ENCODE measurements at places on chromosomes 16 and 17.

DNA sequence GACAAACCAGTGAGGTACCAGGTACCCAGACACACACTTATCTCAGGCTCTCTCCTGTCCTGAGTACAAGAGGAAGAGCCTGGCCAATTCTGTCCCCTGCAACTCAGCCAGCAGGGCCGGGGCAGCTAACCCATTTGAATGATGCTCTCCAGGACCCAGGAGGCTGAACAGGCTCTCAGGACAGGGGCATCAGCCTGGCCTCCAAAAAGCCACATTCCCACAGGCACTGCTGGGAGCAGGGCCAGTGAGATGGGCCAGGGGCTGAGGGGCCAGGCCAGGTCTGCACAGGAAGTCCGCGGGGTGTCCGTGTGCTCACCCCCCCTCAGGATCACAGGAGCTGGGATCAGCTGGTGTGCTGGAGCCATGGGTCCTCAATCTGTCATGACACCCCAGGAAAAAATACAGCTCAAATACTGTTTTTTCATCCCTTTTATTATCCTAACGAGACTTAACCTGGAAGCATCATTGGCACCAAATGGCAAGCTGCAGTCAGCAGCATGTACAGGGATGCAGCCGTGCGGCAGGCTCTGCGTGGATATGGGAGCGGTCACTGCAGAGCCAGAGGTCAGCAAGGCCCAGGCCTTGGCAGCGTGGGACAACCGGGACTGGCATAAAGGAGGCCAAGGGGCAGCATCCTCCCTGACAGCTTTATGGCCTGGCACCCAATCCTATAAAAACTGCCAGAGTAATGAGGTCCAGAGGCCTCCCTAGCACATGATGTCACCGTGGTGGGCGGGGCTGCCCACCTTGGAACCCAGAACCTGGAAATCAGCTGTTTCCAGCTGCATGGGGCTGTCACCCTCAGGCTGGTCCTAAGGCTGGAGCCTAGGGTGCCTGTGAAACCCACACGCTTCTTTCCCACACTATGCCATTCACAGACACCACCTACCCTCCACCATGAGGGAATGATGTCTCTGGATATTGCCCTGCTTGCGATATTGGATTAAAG is 276.7 kb downstream of the C16orf95 start:
- no peak for DNase-seq

DNA sequence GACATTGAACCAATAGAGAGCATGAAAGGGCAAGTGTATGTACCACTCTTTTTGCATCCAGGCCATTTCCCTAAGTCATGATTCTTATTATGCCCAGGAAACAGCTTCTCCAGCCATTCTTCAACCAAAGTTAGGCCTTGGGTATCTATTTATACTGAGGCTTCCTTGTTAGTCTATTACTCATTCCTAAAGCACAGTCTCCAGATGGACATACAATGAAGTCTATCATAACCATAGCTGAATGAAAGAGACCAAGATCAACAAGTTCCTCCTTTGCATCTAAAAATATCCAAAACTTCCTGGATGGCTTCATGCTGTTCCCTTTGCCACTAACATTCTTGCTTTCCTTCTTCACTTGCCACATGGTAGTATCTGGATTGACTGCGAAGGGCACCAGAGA is 265.9 kb downstream of the CDH8 start:
- DNase-seq: no peak

- no peak for DNase-seq
Measured at GRCh38 chr16:16833165-16833564, 454.2 kb downstream of the NPIPA7 start.

- DNase-seq: no peak
Measured at GRCh38 chr16:49092704-49093103, 188.9 kb downstream of the CBLN1 start.

DNA sequence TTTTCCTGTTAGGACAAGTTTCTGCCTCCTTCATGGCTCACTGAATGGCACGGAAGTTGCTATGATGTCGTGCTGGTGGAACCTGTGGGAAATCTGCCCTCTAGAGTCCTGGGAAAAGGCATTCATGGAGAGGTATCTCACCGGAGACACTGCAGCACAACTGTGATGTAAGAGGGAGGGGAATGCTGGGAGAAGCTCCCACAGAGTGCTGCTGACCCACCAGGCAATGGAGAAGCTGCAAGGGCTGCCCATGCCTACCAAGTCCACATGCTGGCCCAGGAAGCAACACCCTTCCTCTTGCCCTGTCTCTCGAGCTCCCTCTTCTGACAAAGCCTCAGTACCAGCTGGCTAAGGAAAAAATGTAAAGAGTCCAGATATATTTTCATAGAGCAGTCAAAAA is 45.2 kb upstream of the SLC5A11 start:
- DNase-seq: peak; percentile 3

DNA sequence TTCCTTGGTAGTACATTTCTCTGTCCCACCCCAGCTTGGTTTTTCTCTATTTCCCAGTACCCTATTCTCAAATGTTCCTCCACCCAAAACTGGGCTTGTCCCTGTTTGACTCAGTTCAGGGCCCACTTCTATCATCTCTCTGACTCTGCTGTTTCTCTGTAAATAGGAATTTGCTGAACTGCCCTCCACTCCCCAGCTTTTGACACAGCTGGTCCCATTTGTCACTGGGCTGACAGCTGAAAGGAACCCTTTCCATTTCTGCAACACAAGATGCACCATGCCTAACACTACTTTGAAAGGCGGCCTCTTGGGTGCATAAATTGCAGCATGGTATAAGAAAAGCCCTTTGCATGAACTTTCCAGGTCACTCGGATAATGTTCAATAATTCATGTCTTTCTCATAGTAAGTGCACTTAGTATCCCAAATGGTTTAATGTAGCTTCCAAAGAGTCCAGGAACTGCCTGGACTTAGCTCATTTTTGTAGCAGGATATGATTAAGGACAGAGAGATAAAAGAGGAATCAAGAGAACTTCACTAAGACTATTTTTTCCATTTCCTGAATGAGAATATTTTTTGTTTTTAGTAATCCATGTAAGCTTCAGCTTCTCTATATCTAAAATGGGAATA is 256.7 kb downstream of the CDH11 start:
- no peak for DNase-seq

- DNase-seq: no peak
Measured at GRCh38 chr16:19853132-19853741, 31.4 kb downstream of the GPRC5B start.

- no peak for DNase-seq
Measured at GRCh38 chr17:69358688-69359596, 32.0 kb upstream of the ABCA5 start.

DNA sequence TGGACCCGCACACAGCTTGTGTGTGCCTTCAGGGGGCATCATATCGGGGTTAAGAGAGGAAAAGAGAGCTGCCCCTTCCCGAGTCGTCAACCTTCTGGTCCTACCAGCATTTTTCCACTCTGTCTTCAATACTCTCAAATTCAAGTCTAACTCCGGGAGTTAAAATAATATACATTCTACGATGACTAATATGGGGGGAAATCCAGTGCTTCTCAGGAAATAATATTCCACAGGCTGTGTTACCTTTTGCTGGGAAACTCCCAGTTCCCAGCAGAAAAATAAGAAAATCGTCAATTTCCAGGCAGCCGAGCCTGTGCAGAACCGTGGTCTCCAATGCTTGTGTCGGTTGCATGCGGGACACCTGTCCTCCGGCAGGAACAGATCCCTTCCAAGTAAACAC is 105.0 kb upstream of the FOXF1 start:
- DNase-seq: no peak

GRCh38 chr17:18226284-18226945 is 980 bp downstream of the LLGL1 start:
- DNase-seq: no peak

DNA sequence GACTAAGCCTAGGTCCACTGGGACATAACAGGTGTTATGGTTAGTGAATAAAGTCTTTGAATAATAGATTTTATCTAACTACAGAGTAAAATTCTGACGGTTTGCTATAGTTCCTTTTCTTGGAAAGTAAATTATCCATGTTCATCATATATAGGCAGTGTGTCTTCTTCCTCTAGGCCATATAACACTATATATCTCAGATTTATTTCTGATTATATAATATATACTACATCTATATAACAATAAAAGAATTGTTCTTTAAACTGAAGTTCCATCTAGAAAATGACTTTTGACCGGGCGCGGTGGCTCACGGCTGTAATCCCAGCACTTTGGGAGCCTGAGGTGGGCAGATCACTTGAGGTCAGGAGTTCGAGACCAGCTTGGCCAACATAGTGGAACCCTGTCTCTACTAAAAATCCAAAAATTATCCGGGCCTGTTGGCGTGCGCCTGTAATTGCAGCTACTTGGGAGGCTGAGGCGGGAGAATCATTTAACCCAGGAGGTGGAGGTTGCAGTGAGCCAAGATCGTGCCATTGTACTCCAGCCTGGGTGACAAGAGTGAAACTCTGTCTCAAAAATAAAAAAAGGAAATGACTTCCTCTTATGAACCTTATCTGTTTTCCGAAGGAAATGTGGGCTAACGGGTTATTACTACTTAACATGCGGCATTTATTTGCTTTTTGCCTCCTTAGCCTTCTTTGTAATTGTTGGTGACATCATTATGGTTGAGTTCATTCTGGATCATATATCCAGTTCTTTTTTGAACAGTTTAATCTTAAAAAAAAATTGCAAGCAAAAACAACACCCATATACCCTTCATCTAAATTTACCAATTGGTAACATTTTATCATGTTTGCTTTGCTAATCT is 29.2 kb downstream of the NOL11 start:
- no peak for DNase-seq

- no peak for DNase-seq
Measured at GRCh38 chr16:71406724-71407123, 35.1 kb downstream of the TLE7 start.

- peak; percentile 66 for DNase-seq
Measured at GRCh38 chr16:89358030-89359005, 132.0 kb downstream of the ANKRD11 start.

GRCh38 chr17:63647936-63648335 is 25.7 kb downstream of the MAP3K3 start:
- DNase-seq: no peak

DNA sequence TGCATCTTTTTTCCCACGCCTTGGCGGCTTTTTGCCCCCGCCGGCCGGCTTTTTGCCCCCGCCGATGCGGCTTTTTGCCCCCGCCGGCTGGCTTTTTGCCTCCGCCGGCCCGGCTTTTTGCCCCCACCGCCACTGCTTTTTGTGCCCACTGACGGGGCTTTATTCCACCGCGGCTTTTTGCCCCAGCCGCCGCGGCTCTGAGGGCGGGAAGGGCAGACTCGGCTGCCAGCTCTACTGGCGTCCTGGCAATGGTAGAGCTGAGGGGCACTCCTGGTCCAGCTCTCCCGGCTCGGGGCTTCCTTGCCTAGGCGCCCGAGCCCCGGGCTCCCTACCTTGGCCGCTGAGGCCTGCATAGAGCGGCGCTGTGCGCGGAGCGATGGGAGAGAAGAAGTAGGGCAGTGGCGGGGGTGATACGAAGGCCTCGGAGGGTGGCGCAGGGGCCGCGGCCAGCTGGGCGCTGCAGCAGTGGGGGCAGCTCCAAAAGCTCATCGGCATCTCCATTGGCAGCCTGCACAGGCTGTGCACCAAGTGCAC is 591.4 kb downstream of the TP53TG3F start:
- no peak for DNase-seq

- DNase-seq: no peak
Measured at GRCh38 chr16:49749816-49750215, 106.1 kb downstream of the ZNF423 start.

GRCh38 chr16:13049688-13050087 is 148.3 kb downstream of the SHISA9 start:
- DNase-seq: no peak

- DNase-seq: no peak
Measured at GRCh38 chr17:43664096-43664495, 2.4 kb upstream of the MEOX1 start.

GRCh38 chr16:81809567-81809966 is 30.5 kb downstream of the PLCG2 start:
- DNase-seq: no peak

GRCh38 chr16:71542377-71542776 is 16.2 kb downstream of the CHST4 start:
- DNase-seq: peak; percentile 70

DNA sequence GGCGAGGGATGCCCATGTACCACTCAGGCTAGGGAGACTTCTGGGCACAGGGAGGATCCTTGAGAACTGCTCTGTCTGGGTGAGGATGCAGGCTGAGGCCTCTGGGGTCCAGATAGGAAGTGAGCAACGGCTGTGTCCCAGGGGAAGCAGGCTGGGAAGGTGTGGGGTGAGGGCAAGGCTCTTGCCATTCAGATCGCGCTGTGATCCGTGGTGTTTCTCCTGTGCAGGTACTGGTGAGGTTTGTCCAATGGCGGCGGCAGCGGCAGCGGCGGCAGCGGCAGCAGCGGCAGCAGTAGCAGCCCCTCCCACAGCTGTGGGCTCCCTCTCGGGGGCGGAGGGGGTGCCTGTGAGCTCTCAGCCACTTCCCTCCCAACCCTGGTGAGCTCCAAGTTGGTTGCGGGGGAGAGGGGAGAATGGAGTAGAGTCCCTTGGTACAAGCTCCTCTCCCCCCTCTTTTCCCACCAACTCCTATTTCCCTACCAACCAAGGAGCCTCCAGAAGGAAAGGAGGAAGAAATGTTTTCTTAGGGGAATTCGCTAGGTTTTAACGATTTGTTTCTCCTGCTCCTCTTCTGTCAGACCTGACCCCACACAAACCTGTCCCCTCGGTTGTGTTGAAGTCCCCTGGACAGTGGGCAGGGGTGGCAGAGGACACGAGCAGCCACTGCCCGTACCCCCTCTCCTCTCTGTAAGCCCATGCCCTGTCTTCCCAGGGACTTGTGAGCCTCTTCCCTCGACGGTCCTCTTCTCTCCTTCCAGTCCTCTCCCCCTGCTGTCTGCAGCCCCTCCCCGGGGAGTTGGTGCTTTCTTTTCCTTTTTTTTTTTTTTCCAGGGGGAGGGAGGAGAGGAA is 1.9 kb upstream of the PRRT2 start:
- no peak for DNase-seq

DNA sequence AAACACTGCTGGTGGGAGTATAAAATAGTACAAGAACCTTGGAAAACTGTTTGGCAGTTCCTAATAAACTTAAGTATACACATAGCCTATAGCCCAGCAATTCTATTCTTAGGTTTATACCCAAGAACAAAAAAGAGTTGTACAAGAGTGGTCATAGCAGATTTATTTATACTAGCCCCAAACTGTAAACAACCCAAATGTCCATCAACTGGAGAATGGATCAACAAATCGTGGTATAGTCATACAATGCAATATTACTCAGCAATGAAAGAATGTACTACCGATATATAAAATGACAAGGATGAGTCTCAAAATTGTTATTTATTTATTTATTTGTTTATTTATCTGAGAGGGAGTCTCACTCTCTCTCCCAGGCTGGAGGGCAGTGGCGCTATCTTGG is 23.1 kb downstream of the GNGT2 start:
- no peak for DNase-seq

GRCh38 chr16:1221628-1222552 is 3.2 kb downstream of the TPSG1 start:
- no peak for DNase-seq

GRCh38 chr17:65790241-65790640 is 228.8 kb upstream of the AXIN2 start:
- no peak for DNase-seq

Data from activated CD4-positive, alpha-beta T cell treated with anti-CD3 and anti-CD28 coated beads, Interleukin-2, amount 50 U/mL, for 16 hours (primary cell).